Bone marrow (tissue), 2 donors: ENCODE measurements at places on chromosomes 4 and X.

GRCh38 chrX:82666355-82666754 lies 841.7 kb upstream of the POU3F4 start:
- no peak for DNase-seq

- DNase-seq, result no peak
These were observed 12.6 kb downstream of the EFNB1 start for GRCh38 chrX:68841251-68842049.

DNA sequence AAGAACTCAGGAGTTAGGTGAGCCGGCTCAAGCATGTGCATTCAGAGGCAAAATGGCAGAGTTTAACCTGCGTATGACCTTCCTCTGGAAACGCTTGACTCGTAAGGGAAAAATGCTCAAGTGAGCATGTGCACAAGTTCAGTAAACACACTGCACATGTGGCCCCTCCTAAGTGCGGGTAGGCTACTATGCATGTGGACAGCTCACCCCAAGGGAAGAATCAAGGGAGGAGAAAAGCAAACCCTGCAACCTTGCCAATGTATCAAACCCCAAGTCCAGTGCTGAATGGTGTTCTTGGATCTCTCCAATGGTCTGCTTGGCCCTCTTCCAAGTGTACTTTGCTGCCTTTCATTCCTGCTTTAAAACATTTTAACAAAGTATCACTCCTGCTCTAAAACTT lies 407.1 kb downstream of the ADAM29 start:
- DNase-seq, result no peak

DNA sequence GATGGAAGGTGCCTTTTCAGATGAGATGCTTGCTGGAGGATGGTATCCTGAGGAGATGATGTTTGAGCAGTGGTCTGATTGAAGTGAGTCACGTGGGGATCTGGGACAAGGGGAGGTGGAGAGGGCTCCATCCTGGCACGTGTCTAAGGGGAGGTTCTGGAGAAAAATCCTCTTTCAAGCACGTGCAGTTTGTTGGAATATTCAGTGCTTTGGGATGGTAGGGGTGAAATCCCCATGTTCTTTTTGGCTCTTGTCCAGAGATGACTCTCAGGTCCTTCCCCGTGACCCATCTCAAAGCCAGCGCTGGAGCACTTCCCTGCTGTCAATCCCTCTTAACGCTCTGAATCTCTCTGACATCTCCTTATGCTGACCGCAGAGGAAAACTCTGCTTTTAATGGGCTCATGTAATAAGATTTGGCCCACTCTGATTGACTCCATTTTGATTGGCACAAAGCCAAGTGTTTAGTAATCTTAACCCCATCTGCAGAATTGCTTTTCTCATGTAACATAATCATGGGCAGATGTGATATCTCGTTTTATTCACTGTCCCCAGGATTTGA lies 10.8 kb upstream of the KLKB1 start:
- no peak for DNase-seq

GRCh38 chr4:52939739-52940138 lies 77.6 kb downstream of the RASL11B start:
- DNase-seq, result no peak

- DNase-seq, result no peak
These were observed 1047.7 kb downstream of the STIM2 start for GRCh38 chr4:27908356-27908755.

DNA sequence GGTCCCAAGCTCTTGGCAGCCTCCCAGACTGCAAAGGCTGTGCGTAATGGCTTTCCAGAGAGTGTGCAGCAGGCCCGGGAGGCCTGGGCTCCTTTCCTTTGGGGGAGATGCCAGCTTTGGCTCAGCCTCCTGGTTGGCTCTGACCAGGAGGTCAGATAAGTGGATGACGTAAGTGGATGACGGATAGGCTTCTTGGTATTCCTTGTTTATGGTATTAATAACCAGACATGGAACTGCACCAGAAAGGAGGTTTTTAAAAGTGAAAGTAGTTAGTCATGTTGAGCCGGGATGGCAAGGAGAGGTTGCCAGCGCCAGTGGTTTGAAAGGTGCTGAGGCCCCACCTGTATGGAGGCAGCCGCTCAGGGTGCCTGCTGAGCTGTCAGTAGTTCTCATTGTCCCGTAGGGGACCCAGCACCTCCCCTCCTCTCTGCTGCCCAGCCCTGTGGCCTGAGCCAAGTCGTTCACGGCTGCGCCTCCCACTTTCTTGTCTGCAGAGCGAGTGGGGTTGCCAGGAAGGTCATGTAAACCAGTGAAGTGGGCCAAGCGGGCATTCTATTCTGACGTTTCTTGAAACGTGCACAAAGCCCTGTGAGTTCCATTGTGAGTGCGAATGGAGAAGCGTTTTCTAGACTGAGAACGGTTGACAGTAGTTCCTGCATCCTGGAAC lies 28.7 kb upstream of the STOX2 start:
- DNase-seq, result no peak

DNA sequence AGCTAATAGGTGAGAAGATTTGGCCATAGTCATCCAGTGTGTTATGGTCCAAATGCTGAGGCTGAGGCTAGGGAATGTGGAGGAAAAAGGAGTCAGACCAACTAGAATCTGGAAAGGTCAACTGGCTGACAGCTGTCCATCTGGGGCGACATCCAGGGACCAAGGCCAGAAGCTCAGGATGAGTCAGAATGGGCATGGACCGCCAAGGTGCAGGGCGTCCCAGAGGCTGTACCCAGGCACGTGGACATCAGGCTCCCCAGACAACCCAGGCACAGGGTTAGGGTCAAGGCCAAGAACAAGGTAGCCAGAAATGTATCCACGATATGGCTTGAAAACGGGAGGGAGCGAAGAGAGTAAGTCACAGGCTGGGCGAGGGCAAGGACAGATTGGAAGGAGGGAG lies 26.1 kb upstream of the PTTG2 start:
- no peak for DNase-seq

GRCh38 chr4:66974665-66975064 lies 570.6 kb downstream of the CENPC start:
- no peak for DNase-seq

- DNase-seq, result no peak
These were observed 495.2 kb downstream of the PDGFC start for GRCh38 chr4:156476359-156476758.

DNA sequence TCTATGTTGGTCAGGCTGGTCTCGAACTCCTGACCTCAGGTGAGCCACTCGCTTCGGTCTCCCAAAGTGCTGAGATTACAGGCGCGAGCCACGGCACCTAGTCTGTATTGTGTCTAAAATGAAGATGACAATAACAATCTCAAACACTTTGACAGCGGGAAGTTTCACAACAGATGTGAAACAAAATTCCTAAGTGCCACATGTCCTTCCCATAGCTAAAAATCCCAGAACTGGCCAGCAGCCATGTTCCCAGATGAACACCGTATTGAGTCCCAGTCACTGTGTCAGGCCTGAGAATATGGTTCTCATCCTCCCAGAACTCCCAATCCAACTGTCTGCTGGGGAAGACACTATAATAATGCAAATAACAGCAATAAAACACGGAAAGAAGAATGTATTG lies 16.4 kb upstream of the KLHL8 start:
- no peak for DNase-seq

GRCh38 chrX:66489339-66489738 lies 149.5 kb downstream of the EDA2R start:
- no peak for DNase-seq

GRCh38 chrX:105837232-105837631 lies 14.9 kb downstream of the NRK start:
- no peak for DNase-seq

GRCh38 chr4:93700571-93700970 lies 128.0 kb upstream of the ATOH1 start:
- no peak for DNase-seq

- no peak for DNase-seq
These were observed 1740.3 kb downstream of the STIM2 start for GRCh38 chr4:28600958-28601357.

- DNase-seq, result no peak
These were observed 755 bp downstream of the ANKRD17 start for GRCh38 chr4:73257651-73258435.

DNA sequence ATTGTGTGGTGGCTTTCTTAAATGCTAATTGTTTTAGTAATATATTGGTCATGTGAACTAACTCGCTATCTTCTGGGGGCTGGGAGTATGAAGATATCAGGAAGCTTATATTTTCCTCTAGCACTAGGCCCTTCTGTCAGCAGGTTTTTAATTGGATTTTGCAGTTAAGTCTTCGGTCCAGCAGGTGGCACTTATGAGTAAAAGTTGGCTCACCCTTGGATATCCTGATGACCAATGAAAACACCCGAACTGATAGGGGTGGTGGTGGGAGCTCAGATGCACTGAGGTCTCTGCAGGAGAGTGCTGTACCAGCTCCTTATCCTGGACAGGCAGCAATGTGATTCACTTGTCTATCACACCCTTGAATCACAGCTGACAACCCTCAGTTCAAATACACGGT lies 1365.8 kb upstream of the DIAPH2 start:
- no peak for DNase-seq

GRCh38 chr4:69894186-69894585 lies 34.2 kb upstream of the SULT1E1 start:
- DNase-seq, result no peak

- no peak for DNase-seq
These were observed 22.7 kb upstream of the PGRMC2 start for GRCh38 chr4:128310266-128310697.

- no peak for DNase-seq
These were observed 3.2 kb upstream of the ADRA2C start for GRCh38 chr4:3762753-3763549.

- DNase-seq, result peak; percentile 17
These were observed 10.1 kb downstream of the DLG3 start for GRCh38 chrX:70454441-70455365.

DNA sequence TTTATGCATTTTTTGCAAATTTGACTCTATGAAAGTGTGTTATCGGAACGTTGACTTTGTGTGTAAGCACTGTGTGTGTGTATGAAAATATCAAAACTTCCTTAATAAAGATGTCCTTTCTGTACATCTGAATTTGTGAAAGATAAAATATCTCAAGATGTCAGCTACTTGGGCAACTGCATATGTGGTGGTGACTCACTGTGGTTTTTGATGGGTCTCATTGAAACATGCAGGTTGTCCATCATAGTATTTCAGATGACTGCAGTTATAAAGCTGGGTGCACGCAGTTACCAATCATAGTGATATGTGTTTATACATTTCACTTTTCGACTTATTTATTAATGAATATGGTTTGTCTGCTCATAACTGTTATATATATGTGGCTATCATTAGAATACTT lies 19.7 kb upstream of the BBS12 start:
- no peak for DNase-seq

DNA sequence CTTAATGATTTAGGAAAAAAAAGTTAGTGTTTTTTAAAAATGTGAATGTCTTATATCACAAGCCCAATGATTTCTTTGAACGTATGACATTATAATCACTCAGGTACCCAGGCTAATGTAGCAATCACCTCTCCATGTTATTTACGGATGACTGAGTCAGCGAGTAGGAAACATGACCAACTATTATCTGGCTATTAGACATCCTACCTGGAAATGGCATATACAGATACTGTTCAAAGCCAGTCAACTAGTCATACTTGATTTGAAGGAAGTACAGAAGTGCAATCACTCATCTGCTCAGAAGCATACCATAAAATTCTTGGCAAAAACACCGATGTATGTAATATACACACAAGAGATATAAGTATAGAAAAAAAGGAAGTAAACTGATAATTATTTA lies 732.5 kb downstream of the ARAP2 start:
- DNase-seq, result no peak

- DNase-seq, result no peak
These were observed 187.1 kb upstream of the ARX start for GRCh38 chrX:25202827-25203226.

GRCh38 chr4:151304755-151305154 lies 20.6 kb downstream of the SH3D19 start:
- DNase-seq, result no peak

DNA sequence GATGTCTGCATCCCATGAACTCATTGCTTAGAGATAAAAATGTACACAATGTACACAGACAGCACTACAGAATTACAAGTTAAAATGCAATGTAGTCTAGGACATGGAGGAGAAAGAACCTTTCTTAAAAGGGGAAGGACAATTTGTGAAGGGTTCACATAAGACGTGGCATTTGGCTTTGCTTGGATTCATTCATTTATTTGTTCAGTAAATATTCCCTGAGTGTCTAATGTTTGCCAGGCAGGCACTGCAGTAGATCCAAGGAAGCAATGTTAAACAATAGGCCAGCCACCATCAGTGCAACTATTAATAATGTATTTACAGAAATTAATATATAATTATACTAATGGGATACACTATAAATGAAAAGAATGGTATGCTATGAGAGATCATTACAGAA lies 94.4 kb downstream of the GRIA2 start:
- DNase-seq, result no peak

DNA sequence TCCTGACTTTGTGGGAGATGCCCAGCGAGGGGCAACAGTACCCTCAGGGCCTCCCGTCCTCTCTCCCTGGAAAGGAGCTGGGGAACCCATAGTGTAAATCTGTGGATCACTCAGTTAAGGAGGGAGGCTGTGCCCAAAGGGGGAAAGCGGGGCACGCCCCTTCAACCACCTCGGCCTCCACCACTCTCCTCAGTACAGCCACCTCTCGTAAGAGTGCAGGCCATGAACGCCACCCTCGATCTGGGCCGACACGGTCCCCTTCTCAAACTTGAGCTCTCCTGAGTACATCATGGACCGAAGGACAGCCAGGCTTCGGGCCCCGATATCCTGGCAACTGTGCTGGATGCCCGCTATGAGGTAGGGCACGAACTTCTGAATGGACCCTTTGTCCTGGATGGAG lies 221.8 kb upstream of the ATP6AP2 start:
- no peak for DNase-seq

- no peak for DNase-seq
These were observed 82.7 kb downstream of the SORCS2 start for GRCh38 chr4:7275067-7275466.

DNA sequence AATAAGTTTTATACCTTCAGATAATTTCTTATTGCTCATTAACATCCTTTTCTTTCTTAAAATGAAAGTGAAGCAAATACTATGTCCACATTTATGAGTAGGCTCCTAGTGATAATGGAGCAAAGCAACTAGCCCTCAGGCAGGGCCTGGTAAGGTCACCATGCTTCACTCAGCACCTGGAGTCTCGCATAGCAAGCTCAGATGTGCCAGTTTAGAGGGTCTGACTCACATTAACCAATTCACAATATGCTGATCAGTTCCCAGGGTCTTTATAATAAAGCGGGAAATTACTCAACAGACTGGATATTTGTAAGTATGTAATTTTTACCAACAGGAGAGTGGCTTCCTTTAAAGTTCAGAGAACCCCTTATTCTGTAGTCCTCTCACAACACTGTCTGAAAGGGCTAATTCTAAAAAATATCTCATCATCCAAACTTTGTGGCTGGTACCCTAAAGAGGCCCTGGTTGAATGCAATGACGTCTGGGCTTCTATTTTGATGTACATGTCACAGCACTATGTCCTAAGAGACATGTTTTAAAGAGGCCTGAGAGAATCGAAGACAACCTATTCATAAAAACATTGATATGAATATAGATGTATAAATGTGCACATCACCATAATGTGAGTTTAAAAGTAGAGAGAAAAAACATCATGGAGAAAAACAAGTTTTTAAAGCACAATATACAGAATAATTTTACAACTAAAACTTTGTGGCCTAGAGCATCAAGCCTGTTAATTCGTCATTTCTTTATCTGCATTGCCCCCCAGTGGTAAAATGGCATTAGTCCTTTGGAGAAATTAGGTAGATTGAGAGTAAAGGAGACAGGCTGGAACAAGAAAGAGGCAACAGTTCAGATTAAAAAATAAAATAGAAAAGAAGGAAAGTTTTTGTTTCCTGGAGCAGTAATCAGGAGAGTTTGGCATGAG lies 44.3 kb downstream of the IL21 start:
- no peak for DNase-seq
